Sciatic nerve (tissue), 2 donors: ENCODE measurements at places on chromosomes 3 and 15. TPM values are rescaled to one million over a fixed set of nuclear protein-coding genes. Genes with fewer than 3 reads are reported as not detected.
A peak's percentile ranks its signal among the peaks of the same experiment; 100 is the strongest.

DNA sequence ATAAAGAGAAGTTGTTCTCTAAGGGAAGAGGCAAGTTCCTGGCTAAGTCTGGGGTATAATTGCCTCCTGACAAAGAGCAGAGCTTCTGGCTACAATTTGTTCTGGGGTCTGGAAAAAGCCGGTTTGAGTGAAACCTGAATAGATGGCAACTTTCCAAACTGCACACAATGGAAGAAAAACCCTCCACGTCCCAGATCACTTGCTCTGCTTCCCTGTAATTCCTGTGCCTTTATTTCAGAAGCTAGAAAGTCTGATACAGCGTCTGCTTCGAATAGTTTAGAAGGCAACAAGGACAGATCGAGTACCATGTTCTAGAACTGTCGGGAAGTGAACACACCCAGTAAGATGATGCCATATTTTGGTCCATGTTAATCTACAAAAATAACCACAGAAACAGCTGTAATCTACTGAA, 1.6 kb upstream of the WDR82 start:
- no peak for DNase-seq

Gene ACKR2
- 19.0 TPM for total RNA-seq

- no peak for DNase-seq
These were observed 60.7 kb upstream of the CMTM8 start for GRCh38 chr3:32177702-32178198.

DNA sequence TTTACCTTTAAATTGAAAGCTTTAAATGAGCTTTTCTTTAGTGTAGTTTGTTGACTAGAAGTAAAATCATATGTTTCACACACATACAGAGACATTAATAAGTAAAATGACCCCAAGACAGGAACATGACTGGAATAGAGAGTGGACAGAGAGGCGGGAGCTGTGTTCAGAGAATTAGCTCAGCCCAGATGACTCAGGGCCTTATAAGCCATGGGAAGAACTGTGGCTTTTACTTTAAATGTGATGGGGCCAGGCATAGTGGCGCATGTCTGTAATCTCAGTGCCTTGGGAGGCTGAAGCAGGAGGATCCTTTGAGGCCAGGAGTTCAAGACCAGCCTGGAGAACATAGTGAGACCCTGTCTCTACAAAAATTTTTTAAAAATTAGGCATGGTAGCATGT, 26.7 kb downstream of the SACM1L start:
- DNase-seq = no peak

Gene HES1
- 87.1 TPM for total RNA-seq

GRCh38 chr3:51637941-51638471, 33.0 kb upstream of the TEX264 start:
- DNase-seq = no peak

- DNase-seq = no peak
These were observed 34.2 kb downstream of the BCL2L10 start for GRCh38 chr15:52078197-52078875.

DNA sequence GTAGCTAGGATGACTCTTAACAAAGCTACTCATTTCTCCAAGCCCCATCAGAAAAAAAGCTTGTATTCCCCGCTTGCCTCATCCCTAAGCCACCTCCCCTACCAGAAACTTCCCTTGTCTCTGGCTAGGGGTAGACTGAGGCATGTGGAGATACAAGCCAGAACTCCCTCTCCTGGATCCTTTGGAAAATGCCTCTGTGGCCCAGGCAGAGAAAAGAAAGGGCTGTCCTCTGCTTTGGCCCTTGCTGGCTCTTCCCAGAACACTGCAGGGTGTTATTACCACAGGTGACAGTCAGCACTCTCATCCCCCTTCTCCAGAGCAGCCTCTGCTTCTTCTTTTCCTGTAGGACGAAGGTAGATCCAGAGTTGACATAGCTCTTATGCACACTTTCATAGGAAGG, 15.2 kb downstream of the RMDN3 start:
- peak; percentile 1 for DNase-seq

DNA sequence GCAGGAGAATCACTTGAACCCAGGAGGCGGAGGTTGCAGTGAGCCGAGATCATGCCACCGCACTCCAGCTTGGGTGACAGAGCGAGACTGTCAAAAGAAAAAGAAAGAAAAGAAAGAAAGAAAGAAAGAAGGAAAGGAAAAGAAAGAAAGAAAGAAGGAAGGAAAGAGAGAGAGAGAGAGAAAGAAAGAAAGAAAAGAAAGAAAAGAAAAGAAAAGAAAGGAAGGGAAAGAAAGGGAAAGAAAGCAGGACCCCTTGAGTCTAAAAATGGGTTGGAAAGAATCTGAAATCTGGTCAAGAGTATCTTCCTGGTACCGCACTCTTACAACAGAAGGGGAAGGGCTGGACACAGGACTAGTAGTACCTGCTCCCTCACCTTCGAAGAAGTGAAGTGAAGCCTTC, 19.6 kb downstream of the CRYGS start:
- no peak for DNase-seq

- DNase-seq = no peak
These were observed 31.3 kb upstream of the SACM1L start for GRCh38 chr3:45657853-45658252.

GRCh38 chr3:115635406-115635805, 12.1 kb downstream of the GAP43 start:
- no peak for DNase-seq

DNA sequence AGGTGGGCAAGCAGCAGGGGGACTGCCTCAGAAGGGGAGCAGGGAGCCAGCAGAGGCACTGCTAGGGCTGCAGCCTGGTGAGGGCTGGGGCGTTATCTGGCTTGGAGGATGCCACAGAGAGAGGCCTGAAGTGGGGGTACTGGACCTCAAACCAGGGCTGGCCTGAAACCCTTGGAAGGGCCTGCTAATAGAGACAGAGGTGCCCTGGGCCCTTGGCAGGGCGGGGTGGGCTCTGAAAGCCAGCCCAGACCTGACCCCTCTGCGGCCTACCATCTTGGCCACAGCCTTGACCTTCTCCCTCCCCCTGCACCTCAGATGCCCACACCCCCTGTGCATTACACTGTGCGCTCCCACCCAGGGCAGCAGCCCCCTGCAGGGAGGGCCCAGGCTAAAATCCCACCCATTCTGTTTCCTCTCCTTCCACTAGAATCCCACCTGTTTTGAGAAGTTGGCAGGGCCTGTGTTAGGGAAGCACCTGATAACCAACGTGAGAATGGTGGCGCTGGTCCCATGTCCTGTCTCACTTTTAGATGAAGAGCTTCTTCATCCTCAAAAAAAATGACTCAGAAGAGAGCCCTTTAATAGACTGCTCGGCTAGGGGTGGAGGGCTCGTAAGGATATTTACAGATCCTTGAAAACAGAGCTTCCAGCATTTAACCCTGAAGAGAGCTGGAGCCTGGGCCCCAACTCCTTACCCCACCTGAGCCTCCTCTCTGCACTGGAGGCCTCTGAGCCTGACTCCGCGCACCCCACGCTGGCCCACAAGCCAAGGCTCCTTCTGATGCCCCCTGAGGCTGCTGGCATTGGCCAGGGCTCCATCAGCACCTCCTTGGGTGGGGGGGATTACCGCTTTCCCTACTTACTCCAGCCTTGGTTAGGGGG, 29.8 kb downstream of the LOXL1 start:
- DNase-seq = peak; percentile 53

- DNase-seq = no peak
These were observed 171.1 kb upstream of the ATP11B start for GRCh38 chr3:182622241-182622545.

DNA sequence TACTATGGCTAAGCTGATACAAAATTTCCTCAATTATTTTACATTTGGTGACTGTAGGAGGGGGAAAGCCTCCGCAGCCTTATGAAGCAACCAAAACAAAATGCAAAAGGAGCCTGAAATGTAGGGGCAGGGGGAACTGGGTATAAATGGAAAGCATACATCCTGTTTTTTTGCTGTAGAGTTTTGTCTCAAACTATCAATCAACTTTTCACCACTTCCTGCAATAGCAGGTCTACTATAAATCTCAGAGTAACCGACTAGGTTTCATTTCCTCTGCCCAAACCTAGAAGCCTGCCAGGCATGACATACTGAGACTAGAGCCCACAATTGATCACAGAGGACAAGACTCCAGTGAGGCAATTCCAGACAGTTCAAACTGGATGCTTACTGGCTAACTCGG, 91.3 kb downstream of the SHQ1 start:
- DNase-seq = no peak

DNA sequence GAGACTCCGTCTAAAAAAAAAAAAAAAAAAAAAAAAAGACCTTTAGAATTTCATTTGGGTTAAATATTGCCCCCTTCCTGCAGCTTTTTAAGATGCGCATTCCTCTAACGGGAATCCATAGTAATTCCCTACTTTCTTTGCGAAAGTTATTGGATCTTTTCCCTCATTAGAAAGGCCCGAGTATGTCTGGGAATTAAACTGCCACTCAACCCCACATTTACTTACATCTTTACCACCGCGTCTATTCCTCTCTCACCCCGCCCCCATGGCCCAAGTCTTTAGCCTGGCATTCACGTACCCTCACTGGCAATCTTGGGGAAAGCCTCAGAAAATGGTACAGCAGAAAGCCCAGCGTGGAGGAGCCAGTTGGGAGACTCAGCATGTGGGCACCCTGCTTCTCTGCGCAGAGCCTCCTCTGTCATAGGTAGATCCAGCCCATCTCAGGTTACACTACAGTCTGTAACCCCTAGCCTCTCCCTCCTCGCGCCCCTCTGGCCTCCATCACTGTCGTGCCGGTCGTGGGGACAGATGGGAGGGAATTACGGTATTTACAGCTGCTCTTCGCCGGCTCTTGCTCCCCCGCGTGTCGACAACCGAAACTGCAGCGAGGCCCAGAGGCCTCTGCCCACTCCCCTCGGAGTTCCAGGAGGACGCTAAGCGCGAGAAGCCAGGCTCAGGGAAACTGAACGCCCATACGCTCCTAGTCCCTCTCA, 6.4 kb upstream of the ANKDD1A start:
- peak; percentile 89 for DNase-seq

Gene ISLR
- total RNA-seq = 120 TPM

DNA sequence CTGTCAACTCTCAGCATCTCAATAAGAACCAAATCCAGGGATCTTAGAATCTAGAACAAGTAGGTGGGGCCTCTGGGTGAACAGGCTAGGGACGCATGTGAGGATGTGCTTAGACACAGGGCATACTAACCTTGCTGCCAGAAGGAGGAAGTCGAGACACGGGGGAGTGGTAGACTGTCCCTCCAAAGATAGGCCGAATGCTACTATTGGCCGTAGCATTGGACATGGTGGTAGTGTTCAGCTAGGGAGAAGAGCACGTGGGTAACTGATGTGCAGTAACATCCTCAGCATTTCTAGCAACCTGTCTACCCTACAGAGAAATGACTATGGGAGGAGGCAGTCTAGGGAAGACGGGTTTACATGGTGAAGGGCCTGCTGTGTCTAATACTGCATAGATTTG, 15.6 kb downstream of the RCCD1 start:
- no peak for DNase-seq

DNA sequence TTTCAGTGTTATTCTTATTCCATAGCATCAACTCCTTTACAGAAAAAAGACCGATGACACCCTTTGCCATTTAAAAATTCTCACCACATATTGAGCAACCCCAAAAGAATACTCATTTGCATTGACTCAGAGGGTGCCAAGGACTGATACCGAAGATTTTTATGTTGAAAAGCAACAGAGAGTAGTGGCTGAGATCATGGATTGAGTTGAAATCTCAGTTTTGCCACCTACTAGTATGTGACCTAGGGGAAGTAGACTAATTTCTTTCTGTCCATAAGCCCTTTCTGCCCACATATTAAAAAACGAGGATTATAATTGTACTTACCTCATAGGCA, 313.9 kb upstream of the SATB1 start:
- no peak for DNase-seq

Gene NEK11
- total RNA-seq = 16.9 TPM

Gene VILL
- total RNA-seq = 9.9 TPM

Gene STX19
- total RNA-seq = 0.31 TPM

Gene SNTN
- total RNA-seq = not detected

- no peak for DNase-seq
These were observed 55.4 kb upstream of the SNRPN start for GRCh38 chr15:24899367-24899766.

DNA sequence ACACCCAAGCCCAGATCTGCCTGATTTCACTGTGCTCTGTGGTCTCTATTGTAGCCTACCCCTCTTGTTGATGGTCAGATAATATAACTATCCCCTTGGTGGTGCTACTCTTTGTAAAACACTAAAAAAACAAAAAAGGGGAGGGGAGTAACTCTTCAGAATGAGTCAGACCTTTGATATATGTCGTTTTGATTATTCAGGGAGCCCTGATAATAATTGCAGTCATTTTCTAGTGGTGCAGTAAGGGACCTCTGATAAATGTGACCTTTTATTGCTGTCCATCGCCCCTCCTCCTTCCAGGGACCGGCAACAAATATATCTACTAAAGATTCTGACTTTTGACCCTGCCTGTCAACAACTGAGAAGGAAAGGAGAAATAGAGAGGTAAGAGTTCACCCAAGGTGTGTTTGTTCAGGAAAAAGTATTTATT, 45.1 kb upstream of the MAGI1 start:
- DNase-seq = no peak

DNA sequence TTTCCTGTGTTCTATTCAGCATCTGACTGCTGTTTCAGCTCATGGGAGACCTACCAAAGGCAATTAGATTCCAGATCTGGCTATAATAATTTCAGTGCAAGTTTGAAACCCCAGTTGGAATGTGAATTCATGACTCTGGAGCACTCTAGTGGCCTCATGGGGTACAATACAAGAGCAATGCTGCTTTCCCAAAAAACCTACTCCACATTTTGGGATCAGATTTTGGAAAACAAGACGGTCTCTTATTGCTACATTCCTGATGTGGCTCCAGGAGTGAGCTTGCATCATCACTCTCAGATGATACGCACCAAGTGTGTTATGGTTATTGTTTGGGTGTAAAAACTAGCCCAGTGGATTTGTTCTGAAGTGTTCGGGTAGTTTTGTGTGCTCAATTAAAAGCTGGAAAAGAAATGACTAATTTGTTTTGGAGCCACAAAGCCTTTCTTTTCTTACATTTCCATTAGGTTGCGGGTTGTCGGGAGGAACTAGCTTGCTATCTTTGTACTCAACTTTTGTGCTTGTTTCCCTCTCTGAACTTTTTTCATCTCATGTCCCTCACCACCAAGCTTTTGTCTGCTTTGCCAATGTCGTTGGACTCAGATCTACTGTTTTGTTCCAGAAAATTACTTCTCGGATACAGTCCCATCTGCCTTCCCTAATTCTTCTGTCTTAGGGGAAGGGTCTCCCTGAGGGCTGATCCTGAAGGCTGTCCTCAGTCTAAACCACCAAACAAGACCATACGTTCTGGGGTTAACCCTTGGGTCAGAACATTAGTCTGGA, 272.1 kb downstream of the BBX start:
- DNase-seq = no peak

GRCh38 chr3:32757618-32758374, 60.0 kb upstream of the TRIM71 start:
- no peak for DNase-seq

GRCh38 chr15:55915221-55915620, 78.2 kb downstream of the NEDD4 start:
- no peak for DNase-seq

Gene UBE2E2
- 91.0 TPM for total RNA-seq

GRCh38 chr15:43184407-43185124, 637 bp upstream of the CCNDBP1 start:
- no peak for DNase-seq

Gene SLC22A13
- total RNA-seq = 0.98 TPM
